Pancreas (tissue), 10 donors: ENCODE measurements at places on chromosomes 1 and 21.

GRCh38 chr1:3890389-3891328 lies 9.4 kb downstream of the C1orf174 start:
- DNase-seq = no peak

- no peak for DNase-seq
Measured at GRCh38 chr1:153985341-153985912, 712 bp downstream of the RAB13 start.

DNA sequence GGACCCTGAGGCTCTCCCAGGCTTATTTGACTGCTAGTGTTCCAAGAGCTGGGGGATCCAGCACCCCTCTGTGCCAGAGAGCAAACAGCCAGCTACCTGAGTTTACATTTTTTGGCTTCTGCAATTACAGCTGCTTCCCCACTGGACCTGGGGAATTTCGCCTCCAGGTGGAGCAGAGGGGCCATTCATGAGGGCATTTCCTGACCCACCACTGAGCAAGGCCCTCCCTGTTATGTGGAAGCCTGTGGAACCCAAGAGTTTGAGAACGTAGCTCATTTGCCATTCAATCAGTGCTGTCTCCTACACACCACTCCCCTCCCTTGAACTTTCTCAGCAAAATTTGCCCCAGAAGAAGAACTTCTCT lies 42.7 kb upstream of the TMEM51 start:
- DNase-seq = no peak

- no peak for DNase-seq
Measured at GRCh38 chr1:227816750-227817446, 1.4 kb downstream of the PRSS38 start.

DNA sequence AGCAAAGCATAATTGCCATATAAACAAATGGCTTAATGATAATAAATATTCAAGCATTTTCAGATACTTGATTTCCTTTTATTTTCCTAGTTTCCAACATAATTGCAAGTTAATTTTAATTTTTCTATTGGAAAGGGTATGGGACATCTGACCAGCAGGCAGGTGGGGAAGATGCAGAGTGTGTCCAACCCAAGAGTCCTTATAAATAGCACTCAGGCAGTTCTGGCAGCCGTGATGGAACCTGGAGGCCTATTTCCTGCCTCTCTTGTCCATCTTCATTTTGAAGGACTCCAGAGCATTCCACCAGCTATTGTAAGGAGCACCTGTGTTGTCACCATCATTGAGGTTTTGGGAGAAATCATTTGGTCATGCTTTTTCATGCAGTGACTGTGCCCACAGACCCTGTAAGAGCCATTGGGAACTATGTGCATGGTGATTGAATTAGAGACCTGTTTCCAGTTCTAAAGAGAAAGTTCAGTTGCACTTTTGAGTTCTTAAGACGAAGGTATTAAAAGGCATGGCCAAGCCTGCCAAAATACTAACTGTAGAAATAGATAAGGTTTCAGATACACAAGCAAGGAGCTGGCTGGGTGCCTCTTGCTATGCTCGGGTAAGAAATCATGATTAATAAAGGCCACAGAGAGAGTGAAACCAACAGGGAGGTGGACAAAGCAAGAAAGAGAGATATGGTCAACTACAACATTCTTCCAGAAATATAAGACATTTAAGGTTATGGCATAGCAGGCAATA lies 92.3 kb downstream of the SPATA46 start:
- no peak for DNase-seq

GRCh38 chr1:159177272-159177907 lies 6.0 kb downstream of the CADM3 start:
- no peak for DNase-seq

DNA sequence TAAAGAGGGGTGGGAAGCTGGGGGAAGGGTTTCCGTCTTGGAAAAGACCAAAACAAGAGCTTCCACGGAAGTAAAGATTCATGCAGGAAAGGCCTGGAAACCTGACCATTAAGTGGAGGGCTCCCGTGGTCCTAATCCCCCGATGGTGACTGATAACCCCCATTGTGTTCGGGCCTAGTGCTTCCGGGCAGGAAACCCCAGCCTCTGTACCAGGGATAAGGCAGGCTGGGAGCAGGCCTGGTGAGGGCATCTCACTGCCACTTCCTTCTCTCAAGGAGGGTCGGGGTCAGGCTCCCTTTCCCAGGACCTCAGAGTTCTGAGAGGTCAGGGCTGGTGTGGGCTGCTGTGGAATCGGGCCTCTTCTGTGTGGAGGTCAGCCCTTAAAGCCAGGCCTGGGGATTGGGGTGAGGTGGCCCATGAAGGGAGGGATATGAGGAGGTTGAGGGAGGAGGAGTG lies 136.9 kb downstream of the CDC7 start:
- DNase-seq = no peak

- no peak for DNase-seq
Measured at GRCh38 chr1:236645016-236645680, 40.8 kb upstream of the HEATR1 start.

- DNase-seq = peak; percentile 58
Measured at GRCh38 chr1:206847337-206847834, 18.0 kb upstream of the IL20 start.

GRCh38 chr1:59293849-59294248 lies 3.0 kb upstream of the FGGY start:
- DNase-seq = no peak

GRCh38 chr1:90993245-90993644 lies 28.6 kb downstream of the ZNF644 start:
- DNase-seq = no peak

- no peak for DNase-seq
Measured at GRCh38 chr1:165603810-165604209, 27.2 kb upstream of the MGST3 start.

DNA sequence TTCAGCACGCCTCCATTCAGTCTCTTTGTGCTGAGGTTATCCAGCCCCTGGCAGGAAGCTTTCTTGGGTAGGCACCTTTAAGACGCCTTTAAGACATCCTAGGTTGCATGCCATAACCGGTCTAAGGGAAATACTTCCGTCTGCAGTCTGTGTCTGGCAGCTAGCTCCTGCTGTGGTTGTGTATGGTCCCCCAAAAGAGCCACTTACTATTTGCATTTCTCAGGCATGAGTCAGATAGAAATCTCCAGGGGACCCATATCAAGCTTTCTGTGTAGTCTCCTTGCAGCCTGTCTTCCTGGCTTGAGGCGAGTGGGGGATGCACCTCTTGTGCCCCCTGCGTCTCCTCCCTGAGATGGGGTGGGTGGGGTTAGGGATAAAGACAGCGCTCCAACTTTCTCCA lies 10.0 kb upstream of the RYR2 start:
- no peak for DNase-seq

DNA sequence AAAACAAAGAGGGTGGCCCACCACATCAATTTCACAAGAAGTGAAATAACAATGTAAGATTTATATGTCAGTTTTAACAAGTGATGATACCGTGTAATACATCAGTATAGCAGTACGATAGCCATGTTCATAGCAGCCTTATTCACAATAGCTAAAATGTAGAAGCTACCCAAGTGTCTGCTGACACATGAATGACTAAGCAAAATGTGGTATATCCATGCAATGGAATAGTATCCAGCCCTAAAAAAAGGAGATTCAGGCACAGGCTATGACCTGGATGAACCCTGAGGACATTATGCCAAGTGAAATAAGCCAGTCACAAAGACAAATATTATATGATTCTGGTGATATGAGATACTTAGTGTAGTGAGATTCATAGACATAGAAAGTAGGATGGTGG lies 18.0 kb downstream of the KIF26B start:
- DNase-seq = no peak

DNA sequence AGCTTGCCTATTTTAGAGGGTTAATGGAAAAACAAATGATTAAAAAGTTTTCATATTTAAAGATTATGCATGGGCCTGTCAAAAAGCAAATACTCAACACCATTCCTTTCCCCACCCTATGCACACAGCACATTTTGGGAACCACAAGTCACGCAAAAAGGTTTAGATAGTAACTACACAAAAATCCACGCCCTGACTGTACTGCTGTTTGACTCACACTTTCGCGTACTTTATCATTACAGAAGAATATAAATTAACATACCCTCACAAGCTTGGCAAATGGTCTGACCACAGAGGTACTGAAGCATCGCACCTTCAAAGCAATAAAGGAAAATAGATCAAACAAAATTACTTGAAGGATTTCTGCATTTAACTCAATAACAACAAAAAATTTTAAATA lies 1.4 kb downstream of the ATP5PO start:
- no peak for DNase-seq

DNA sequence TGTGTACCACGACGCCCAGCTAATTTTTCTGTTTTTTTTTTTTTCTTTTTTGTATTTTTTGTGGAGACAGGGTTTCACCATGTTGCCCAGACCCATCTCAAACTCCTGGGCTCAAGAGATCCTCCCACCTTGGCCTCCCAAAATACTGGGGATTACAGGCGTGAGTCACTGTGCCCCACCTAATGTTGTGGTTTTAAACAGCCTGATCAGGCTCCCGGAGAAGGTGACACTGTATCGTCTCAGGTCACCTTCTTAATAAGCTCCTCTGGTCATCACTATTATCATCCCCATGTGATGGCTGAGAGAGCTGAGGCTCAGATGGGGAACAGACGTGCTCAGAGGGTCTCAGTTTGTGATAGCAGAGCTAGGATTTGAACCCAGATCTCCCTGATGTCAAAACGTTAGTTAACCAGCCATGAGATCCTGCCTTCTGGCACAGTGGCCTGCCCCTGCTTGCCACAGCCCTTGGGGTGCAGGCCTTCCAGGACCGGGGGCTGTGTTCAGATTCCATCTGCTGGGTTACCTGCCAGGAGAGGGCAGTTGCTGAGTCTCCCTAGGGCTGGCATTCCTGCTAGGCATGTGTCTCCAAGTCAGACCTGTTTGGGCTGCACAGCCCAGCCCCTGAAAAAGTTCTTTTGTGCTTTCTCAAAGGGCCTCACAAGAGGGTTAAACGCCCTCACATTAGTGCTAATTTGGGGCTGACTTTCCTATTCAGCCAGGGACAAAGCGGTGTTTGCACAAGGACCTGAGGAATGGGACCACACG lies 32.7 kb upstream of the GRHL3 start:
- no peak for DNase-seq

GRCh38 chr21:41598561-41599431 lies 90.8 kb upstream of the TMPRSS2 start:
- DNase-seq = no peak

GRCh38 chr1:191174298-191174697 lies 696.6 kb upstream of the BRINP3 start:
- DNase-seq = no peak

- no peak for DNase-seq
Measured at GRCh38 chr21:36126208-36126565, 8.7 kb upstream of the CBR3 start.

DNA sequence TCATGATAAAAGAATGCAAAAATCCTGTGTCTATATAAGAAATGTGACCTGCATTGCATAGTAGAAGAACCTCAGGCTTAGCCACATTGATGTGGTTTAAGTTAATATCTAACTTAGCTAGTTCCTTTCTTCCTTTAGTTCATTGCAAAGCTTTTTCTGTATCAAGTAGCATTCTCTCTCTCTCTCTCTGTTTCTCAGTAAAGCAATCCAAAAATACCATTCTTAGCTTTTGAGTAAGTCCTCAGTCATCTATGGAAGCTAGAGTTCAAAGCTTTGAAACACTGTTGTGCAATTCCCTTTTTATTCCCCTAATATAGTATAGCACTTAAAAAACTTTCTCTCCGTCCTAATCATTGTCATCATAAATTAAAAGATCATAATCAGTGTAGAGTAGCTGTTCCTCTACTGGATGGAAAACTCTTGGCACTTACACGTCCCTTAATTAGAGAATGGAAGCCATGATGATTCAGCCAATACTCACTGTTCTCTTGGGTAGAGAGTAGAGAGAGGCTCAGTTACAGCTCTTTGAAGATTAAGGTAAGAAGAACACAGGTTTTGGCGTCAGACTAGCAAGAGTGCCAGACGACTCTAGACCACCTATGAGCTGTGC lies 350.3 kb upstream of the LYPLAL1 start:
- DNase-seq = no peak

DNA sequence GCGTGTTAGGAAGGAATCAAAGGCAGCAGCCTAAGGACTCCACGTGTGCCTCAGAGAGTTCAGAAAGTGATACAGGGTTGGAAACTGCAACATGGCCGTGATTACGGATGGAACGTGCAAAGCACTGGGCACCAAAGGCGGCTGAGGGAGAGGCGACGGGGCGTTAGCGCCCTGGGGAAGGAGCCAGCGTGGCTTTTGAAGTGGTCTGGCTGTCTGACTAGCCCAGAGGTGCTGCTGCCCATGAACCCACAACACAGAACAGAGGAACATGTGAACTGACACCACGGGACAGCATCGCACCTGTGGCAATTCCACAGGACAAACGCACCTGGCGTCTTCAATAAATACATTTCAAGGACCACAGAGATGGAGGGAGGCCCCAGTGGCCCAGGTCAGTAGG lies 18.0 kb upstream of the TMEM52 start:
- no peak for DNase-seq

DNA sequence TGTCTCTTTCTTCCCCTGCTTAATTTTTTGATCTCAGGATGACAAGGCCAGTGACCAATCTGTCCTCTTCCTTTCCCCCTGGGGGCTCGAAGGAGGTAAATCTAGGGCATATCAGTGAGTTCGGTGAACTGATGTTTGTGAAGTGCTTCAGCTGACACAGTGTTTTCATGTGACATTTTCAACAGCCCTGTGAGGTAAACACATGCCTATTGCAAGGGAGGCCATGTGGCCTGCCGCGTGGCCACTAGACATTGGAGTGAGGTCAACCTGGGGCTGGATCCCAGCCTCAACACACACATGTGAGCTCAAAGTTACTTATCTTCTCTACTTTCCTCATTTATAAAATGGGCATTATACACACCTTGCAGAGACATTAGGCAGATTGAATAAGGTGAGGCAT lies 126.3 kb downstream of the PLPP3 start:
- no peak for DNase-seq

DNA sequence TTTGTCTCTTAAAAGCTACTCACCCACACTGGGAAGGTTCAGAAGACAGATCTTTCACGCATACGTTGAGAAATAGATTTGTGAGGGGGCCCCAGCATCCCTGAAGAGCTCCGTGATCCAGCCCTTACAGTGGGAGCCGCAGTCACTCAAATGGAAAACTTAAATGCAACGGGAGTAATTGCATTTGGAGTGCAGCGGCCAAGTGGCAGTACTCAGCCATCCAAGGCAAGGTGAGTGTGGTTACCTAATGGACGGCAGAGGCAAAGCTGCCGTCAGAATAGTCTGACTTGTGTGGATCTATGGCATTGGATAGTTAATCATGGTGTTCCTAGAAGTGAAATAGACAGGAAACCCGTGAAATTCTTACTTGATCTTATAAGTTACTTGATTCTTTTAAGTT lies 5.1 kb downstream of the SPSB1 start:
- no peak for DNase-seq
